Esophagus squamous epithelium (tissue), 5 donors: ENCODE measurements at places on chromosomes 11 and 22.

GRCh38 chr22:29695129-29695926 is 24.5 kb upstream of the CABP7 start:
- H3K4me3 ChIP-seq = no peak overlapping the region
- H3K27me3 ChIP-seq = peaks cover 8% of the 10 kb centered on the region
- H3K4me1 ChIP-seq = peaks cover 8% of the 10 kb centered on the region
- no peak overlapping the region for H3K27ac ChIP-seq
- DNase-seq = no peak
- peaks cover 4% of the 10 kb centered on the region for H3K36me3 ChIP-seq

DNA sequence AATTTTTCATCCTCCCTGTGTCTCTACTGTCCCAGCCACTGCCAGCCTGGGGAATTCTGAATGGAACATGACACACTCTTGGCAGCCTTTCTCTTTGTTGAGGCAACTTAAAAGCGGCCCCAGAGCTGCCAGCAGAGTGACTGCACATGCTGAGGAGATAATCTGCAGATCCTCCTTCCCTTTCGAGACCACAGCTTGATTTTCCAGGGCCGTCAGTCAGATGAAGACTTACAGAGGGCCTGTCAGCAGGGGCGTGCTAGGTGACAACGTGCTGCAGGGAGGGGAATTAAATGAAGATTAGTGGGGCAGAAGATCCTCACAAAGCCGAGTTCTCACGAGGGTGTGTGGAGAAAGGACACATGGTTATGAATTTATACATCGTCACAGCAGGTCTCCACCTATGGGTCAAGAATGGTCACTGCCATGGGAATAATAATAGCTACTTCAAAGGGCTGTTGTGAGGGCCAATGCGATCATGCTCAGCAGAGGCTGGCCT is 193.5 kb upstream of the PITPNB start:
- DNase-seq = no peak
- H3K27ac ChIP-seq = peak overlapping the region; percentile 15
- H3K27me3 ChIP-seq = no peaks in the 10 kb centered on the region
- no peaks in the 10 kb centered on the region for H3K4me1 ChIP-seq
- H3K36me3 ChIP-seq = no peaks in the 10 kb centered on the region
- H3K4me3 ChIP-seq = no peak overlapping the region

DNA sequence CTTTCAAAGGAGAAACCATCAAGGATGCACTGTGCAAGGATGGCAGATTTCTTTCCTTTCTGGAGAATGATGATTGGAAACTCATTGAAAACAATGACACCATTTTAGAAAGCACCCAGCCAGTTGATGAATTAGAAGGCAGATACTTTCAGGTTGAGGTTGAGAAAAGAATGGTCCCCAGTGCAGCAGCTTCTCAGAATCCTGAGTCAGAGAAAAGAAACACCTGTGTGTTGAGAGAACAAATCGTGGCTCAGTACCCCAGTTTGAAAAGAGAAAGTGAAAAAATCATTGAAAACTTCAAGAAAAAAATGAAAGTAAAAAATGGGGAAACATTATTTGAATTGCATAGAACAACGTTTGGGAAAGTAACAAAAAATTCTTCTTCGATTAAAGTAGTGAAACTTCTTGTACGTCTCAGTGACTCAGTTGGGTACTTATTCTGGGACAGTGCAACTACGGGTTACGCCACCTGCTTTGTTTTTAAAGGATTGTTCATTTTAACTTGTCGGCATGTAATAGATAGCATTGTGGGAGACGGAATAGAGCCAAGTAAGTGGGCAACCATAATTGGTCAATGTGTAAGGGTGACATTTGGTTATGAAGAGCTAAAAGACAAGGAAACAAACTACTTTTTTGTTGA is 9.8 kb downstream of the FAM111A start:
- H3K27me3 ChIP-seq = no peaks in the 10 kb centered on the region
- no peak overlapping the region for H3K27ac ChIP-seq
- peaks cover 3% of the 10 kb centered on the region for H3K36me3 ChIP-seq
- no peak for DNase-seq

GRCh38 chr11:110317516-110317932 is 21.1 kb upstream of the RDX start:
- H3K4me1 ChIP-seq = no peaks in the 10 kb centered on the region
- DNase-seq = no peak
- H3K27me3 ChIP-seq = no peaks in the 10 kb centered on the region
- H3K36me3 ChIP-seq = no peaks in the 10 kb centered on the region
- no peak overlapping the region for H3K4me3 ChIP-seq

DNA sequence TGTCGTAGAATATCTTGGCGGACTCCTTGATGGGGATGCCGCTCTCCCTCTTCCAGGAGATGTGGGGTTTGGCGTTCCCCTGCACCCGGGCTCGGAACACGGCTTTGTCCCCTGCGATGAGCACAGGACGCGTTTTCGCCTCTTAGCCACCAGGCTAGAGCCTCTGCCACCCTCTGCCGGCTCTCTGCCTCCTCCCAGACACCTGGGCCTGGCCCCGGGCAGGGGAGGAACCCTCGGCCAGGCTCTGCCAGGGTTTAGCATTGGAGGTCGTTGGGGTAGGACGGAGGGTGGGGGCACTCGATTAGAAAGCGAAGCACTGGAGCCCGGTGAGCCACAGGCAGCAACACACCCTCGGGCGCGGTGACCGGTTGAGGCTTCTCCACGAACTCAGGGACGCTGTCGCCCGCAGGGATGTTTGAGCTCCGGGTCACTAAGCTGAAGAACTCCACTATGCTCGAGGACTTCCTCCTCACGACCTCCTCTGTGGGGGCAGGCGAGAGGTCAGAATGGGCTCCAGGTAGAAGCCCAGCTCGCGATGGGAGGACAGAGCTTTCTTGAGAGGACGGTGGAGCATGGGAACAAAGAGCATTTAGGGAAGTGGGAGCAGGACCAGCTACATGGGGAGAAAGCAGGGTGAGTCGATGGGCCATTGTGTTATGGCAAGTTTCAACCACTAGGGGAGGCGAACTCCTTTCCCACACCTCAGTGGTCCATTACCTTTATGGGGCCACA is 4.3 kb downstream of the IGSF22 start:
- H3K27ac ChIP-seq = peak overlapping the region; percentile 76
- H3K36me3 ChIP-seq = no peaks in the 10 kb centered on the region
- DNase-seq = no peak

GRCh38 chr11:100229086-100229485 is 458.0 kb upstream of the ARHGAP42 start:
- H3K4me1 ChIP-seq = no peaks in the 10 kb centered on the region
- DNase-seq = no peak
- H3K27ac ChIP-seq = no peak overlapping the region
- no peak overlapping the region for H3K4me3 ChIP-seq
- no peaks in the 10 kb centered on the region for H3K27me3 ChIP-seq
- H3K36me3 ChIP-seq = no peaks in the 10 kb centered on the region

DNA sequence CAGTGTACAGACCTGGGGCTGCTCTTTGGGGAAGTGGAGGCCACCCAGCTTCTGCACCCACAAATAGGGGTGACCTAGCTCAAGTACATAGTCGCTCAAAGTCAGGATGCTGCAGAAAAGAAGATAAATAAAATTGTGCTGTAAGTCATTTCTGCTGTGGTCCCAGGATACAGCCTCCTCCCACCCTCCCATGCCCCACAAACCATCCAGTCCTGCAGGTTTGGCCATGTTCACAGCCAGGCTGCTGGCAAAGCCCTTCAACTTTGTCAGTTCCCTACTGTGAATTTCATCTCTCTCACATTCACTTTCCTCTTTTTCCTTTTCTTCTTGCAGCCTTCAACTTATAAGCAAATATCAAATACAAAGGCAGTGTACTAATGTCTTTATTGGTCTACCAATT is 33.6 kb downstream of the THOC5 start:
- H3K36me3 ChIP-seq = peaks cover 63% of the 10 kb centered on the region
- H3K27me3 ChIP-seq = no peaks in the 10 kb centered on the region
- no peak overlapping the region for H3K27ac ChIP-seq
- no peak for DNase-seq
- H3K4me1 ChIP-seq = no peaks in the 10 kb centered on the region

- no peaks in the 10 kb centered on the region for H3K27me3 ChIP-seq
- no peak overlapping the region for H3K27ac ChIP-seq
- H3K4me3 ChIP-seq = no peak overlapping the region
- H3K36me3 ChIP-seq = no peaks in the 10 kb centered on the region
- no peaks in the 10 kb centered on the region for H3K4me1 ChIP-seq
These were observed 59.0 kb downstream of the ARL14EP start for GRCh38 chr11:30381879-30382278.

DNA sequence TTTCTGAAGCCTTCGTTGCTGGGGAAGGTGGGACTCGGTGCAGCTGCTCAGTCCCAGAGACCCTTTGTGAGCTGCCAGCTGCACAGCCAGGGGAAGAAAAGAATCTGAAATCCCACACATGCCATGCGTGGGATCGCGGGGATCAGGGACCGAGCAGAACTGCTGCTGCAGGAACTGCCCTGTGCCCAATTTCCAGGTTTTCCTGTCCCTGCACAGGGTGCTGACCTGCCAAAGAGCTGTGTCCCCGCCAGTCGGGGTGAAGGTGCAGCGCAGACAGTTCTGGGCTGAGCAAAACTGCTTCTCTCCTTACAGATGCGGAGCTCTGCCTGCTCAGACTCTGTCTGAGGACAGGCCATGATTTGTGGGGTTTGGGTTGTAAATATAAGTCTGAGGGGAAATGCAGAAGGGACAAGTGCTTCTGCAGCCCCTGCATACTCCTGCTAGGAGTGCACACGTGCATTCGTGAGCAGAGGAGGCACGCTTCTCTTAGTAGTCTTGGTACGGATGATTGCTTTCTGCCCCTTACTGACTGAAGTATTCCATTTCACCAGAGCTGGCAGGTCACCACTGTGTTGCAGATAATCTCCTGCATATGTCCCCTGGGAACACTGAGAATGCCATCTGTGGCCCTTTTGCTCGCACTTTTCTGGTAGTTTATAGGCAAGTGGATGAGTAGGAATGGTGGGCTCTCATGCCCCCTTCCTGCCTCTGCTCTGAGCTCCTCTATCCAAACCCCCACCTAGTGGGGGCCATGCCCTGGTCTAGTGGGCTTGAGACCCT is 141.4 kb downstream of the PARVA start:
- DNase-seq = no peak
- H3K27ac ChIP-seq = no peak overlapping the region
- H3K4me3 ChIP-seq = no peak overlapping the region

DNA sequence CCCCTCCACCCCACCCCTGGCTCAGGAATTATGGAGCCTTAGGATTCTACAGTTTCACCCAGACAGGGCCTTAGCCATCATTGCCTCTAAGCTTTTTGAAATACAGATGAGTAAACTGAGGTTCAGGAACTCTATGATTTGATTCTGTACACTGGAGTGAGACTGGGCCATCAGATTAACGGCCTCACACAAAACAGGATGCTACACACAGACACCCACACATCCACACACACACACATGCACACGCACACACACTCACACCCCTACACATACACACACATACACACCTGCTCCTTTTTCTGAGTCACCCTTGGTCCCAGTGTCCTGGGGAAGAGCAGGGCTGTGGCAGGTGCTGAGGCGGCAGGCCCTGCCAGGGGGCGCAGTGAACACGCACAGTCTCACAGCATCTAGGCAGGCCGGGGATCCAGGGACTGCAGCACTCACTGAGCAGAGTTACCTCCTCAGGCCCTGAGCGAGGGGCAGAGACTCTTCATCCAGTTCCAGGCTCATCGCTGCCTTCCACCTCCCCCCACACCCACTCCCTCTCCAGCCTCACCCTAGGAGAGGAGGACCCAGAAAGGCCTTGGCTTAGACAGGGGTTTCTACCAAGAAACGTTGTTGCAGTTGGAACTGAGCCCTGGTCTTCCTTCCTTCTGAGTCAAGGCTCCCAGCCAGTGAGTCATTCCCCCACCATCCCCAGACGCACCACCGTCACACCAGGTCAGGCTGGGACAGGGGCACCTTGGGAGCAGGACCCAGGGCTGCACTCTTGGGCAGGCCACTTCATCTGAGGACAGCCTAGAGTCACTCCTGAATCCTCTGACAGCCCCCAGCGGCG is 89.8 kb upstream of the PARVA start:
- peak overlapping the region; percentile 87 for H3K27ac ChIP-seq
- H3K36me3 ChIP-seq = no peaks in the 10 kb centered on the region
- H3K4me1 ChIP-seq = no peaks in the 10 kb centered on the region
- no peak for DNase-seq

- DNase-seq = no peak
- no peaks in the 10 kb centered on the region for H3K27me3 ChIP-seq
- H3K4me3 ChIP-seq = no peak overlapping the region
- no peaks in the 10 kb centered on the region for H3K36me3 ChIP-seq
- no peaks in the 10 kb centered on the region for H3K4me1 ChIP-seq
These were observed 15.7 kb downstream of the P2RX3 start for GRCh38 chr11:57353852-57354251.

DNA sequence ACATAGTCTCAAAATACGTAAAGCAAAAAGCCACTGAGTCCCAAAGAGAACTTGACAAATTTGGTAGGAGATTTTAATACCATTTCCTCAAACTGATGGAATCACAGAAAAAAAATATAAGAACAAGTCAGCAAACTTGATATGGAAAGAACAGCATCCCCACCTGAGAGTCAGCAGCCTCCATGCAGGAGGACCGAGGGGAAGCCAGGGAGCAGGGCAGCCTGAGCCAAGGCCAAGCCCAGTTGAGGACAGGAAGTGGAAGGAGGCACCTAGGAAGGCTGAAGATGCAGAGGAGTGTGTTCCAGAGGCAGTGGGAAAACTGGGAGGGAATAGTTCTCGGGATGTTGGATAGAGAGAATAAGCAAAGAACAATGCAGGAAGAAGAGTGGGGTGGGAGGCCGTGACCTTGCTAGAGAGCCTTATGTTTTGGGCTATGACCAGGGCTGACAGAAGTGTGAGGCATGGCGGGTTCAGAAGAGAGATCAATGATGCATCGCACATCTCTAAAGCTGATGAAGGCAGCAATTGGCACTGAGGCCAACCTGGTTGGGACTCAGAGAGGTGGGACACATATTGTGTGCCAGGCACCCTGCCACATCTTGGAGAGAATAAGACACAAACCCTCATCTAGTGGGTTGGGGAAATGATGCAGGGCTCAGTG is 15.4 kb downstream of the APOA4 start:
- H3K27me3 ChIP-seq = no peaks in the 10 kb centered on the region
- H3K27ac ChIP-seq = no peak overlapping the region
- H3K4me3 ChIP-seq = no peak overlapping the region
- H3K4me1 ChIP-seq = no peaks in the 10 kb centered on the region
- DNase-seq = no peak

GRCh38 chr22:37229805-37230672 is 14.0 kb downstream of the RAC2 start:
- no peaks in the 10 kb centered on the region for H3K36me3 ChIP-seq
- no peak overlapping the region for H3K4me3 ChIP-seq
- H3K4me1 ChIP-seq = peaks cover 13% of the 10 kb centered on the region
- H3K27ac ChIP-seq = peak overlapping the region; percentile 46
- peaks cover 32% of the 10 kb centered on the region for H3K27me3 ChIP-seq
- DNase-seq = no peak

GRCh38 chr11:48019217-48019584 is 38.8 kb downstream of the PTPRJ start:
- peaks cover 34% of the 10 kb centered on the region for H3K4me1 ChIP-seq
- H3K27me3 ChIP-seq = no peaks in the 10 kb centered on the region
- no peak for DNase-seq
- H3K36me3 ChIP-seq = no peaks in the 10 kb centered on the region
- H3K4me3 ChIP-seq = no peak overlapping the region

GRCh38 chr11:13114566-13115379 is 105.7 kb downstream of the RASSF10 start:
- no peak for DNase-seq
- H3K4me3 ChIP-seq = no peak overlapping the region
- H3K36me3 ChIP-seq = no peaks in the 10 kb centered on the region
- H3K27me3 ChIP-seq = no peaks in the 10 kb centered on the region

- DNase-seq = no peak
- no peak overlapping the region for H3K4me3 ChIP-seq
- H3K4me1 ChIP-seq = no peaks in the 10 kb centered on the region
- no peaks in the 10 kb centered on the region for H3K36me3 ChIP-seq
- no peaks in the 10 kb centered on the region for H3K27me3 ChIP-seq
These were observed 1584.3 kb upstream of the RAG2 start for GRCh38 chr11:38182126-38182866.
